ENCODE measurements at places on chromosomes 3 and 15.

GRCh38 chr15:95162967-95163531 lies 931.7 kb downstream of the MCTP2 start:
- peak; percentile 27 for DNase-seq

DNA sequence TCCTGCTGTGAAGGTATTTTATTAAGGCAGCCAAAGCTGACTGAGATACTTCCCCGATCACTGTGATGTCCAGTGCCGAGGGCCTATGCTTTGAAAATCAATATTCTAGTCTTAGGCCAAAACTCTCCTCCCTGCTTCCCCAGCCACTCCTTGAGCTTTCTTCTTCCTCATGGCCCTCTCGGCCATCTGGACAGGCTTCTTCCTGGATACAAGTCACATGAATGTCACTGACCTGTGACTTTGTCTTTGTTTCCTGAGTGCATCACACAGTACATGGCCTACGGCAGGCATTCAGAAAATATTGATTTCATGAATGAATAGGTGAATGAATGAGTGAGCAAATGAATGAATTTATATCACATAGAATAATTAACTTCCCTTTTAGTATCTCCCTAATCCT lies 24.6 kb upstream of the HES1 start:
- no peak for DNase-seq

DNA sequence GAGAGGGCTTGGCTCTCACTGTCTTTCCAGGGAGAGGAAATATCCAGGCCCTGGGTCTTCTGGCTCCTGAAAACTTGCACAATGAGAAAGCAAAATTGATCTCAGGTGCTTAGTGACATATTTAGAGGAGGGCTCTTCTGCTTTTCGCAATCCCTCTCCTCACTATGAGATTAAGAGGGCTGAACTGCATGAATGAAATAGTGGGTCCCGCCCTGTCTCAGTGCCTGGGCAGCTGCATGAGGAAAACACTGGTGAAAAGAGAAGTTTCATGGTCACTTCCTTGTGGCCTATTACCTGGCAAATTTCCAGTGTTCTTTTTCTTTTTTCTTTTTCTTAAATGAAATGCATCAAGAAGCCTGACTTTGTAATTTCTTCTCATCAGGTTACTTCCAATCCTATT lies 73.5 kb downstream of the TRAK1 start:
- DNase-seq: no peak

GRCh38 chr3:106108925-106109324 lies 240.1 kb upstream of the CBLB start:
- DNase-seq: no peak

- DNase-seq: no peak
Observed at GRCh38 chr3:31185062-31185357, 290.5 kb upstream of the GADL1 start.

- DNase-seq: peak; percentile 70
Observed at GRCh38 chr3:14461748-14462324, 59.4 kb downstream of the SLC6A6 start.

- peak; percentile 35 for DNase-seq
Observed at GRCh38 chr3:9778143-9779074, 8.7 kb upstream of the CAMK1 start.

- DNase-seq: no peak
Observed at GRCh38 chr3:170201527-170201926, 20.0 kb upstream of the PHC3 start.

DNA sequence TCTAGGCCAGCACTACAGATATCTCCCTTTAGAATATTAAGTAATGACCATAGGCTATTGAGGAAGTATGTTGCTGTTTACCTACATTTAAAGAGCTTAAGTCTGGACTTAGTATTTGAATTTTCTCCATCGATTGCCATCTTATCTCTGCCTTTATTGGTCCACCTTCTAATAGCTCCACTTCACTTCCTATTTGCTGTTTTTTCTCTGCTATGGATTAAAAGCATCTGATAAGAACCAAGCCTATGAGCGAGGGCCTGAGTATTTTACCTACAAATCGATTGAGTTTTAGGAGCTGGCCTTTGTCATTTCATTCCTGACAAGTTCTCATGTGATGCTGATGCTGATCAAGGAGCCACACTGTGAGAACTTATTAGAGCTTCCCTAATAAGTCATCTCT lies 52.6 kb upstream of the AKAP13 start:
- no peak for DNase-seq

- DNase-seq: no peak
Observed at GRCh38 chr3:37417297-37418082, 243.1 kb upstream of the LRRFIP2 start.

DNA sequence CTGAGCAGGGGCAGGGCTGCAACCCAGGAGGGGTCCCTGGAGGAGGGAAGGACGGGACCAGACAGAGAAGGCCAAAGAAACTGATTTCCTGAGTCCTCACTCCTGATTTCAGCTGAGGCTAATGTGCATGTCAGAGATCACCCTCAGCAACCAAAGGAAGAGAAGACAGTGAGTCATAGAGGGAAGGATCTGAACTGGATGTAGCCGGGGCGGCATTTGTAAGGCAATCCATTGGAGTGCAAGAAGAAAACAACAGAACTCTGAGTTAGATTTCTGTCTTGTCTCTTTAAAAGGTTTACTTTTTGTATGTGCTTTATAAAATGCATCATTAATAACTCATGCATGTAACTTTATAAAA lies 105.3 kb upstream of the AGBL1 start:
- peak; percentile 6 for DNase-seq

DNA sequence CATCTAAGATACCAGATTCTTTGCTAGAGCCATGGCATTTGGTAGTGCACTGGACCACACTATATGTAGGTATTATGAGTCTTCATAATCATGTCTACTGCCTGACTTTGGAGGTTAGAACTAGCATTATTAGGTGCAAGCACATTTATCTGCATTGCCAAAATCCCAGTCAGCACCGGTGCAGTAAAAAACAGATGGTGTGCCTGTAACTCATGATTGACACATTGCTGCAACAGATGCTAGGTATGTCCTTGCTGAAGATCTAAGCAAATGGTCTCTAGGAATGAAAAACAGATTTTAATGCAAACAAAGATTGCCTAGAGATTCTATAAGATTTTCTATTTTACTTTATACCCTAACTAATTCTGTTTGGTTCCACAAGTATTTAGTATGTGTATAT lies 47.7 kb downstream of the MYO5A start:
- no peak for DNase-seq

DNA sequence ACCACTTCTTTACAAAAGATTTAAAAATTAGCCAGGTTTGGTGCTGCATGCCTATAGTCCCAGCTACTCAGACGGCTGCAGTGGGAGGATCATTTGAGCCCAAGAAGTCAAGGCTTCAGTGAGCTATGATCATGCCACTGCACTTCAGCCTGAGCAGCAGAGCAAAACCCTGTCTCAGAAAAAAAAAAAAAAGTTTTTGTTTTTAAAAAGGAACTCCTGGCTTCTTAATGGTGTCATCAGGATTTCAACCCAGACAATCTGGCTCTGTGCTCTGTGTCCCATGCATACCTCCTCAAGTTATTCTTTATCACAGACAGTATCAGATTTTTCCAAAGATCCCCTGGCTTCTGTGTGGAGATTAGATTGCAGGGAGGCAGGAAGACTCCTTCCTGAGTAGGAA lies 64.2 kb upstream of the IL12A start:
- no peak for DNase-seq

DNA sequence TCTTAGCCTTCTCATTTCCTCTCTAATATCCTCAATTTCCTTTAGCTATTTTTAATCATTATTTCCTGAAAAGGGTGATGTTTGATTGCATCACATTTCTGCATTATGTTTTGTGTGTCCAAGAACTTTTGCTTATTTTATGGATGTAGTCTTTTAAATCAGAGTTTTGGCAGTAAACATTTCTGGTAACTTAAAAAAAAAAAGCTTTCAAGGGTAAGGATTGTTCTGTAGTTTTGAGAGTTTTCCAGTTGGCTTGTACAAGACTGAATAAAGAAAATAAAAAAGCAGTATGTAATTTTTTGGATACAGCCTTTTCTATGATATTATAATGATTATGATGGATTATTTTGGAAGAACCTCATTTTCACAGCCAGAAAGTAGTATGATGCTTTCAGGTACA lies 99.4 kb downstream of the DHX36 start:
- DNase-seq: no peak

- DNase-seq: peak; percentile 81
Observed at GRCh38 chr3:45055411-45056143, 29.5 kb downstream of the CLEC3B start.

GRCh38 chr3:51198477-51198876 lies 186.6 kb upstream of the MANF start:
- DNase-seq: no peak

DNA sequence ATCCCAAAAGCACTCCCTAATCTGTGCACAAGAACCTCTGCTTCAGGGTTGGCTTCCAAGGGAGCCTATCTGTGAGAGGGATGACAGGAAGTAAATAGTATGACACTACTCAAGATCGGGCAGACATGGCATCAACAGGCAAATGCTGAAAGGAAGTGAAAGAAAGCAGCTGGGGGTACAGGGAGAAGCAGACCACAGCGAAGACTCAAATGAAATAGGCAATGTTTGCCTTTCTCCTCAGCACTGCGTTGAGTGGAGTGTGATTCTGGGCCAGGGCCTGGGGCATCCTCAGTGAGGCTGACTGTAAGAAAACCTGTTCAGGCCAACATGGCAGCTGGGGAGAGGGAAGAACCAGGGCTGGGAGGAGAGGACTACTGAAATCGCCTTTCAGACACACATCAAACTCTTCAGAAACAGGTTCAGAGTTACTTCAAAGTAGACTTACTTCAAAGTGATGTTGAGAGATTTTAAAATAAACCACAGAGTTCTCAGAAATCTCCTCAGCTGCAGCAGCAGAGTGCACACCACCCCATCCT lies 96.6 kb downstream of the SLC9A9 start:
- no peak for DNase-seq

DNA sequence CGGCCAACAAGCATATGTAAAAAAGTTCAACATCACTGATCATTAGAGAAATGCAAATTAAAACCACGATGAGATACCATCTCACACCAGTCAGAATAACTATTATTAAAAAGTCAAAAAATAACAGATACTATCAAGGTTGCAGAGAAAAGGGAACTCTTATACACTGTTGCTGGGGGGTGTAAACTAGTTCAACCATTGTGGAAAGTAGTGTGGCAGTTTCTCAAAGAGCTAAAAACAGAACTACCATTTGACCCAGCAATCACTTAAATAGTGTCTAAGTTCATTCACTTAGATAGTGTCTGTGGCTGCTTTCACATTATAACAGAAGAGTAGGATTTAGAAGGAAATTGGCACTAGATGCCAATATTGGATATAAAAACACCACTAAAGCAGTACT lies 49.7 kb downstream of the CGGBP1 start:
- no peak for DNase-seq

DNA sequence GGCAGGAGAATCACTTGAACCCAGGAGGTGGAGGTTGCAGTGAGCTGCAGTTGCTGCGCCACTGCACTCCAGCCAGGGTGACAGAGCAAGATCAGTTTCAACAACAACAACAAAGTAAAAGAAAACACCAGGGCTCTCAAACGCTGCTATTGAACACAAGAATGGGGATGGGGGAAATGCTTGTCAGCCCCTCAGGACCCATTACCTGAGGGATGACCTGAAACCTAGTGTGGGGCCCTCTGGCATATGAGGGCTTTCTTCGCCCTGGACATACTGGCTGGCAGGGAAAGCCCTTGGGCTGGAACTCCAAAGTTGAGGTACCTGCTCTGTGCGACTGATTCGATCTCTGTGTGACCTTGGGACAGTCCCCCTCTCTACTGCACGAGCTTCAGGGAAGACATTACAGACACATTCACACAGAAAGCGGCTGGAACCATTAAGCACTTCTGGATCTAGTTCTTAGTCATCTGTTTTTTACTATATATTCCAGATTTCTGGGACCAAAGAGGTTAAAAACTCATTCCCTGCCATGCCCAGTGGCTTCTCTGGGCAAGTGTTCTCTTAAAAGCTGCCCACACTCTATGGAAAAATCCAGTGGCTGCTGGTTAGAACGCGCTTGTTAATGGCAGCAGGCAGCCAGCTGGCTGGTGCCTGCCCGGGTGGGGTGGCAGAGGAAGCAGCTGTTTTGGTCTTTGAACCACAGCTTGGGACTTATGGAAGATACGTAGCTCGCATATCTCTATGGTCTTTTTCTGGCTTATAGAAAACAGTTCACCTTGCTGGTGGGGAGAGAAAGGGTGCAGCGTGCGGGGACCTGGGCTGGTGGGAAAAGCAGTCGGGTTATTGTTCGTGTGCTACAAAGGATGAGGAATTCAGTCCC lies 57.2 kb downstream of the ATP1B3 start:
- no peak for DNase-seq

DNA sequence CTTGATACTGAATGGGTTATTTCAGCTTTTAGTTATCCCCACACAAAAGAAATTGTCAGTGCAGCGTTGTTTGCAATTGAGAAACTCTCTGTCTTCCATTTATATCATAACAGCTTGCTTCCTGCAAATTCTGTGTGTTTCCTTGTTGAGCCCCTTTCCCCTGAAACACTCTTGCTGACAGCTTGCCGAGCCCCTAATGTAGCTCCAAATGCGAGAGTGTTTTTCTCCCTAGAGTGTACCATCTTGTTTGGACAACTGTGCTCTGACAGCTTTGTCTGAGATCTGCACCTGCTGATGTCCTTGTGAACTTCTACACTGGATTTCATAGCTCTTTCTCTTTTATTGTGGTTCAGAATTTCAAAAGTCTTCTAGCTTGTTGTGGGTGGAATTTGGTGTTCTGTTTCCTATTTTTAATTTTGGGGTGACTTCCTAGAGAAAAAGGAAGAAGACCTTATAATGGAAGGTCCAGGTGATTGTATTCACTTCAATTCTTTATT lies 343.5 kb downstream of the PDCD6IP start:
- no peak for DNase-seq

- DNase-seq: peak; percentile 44
Observed at GRCh38 chr15:67824976-67825880, at the start of gene SKOR1. Gene SKOR1 (plus strand): TSS chr15:67825509. CDS start chr15:67825603, 94 bp downstream.

- no peak for DNase-seq
Observed at GRCh38 chr3:128293930-128294329, 140.6 kb downstream of the EEFSEC start.

- peak; percentile 91 for DNase-seq
Observed at GRCh38 chr3:99532246-99532645, 106.1 kb upstream of the COL8A1 start.

- no peak for DNase-seq
Observed at GRCh38 chr15:78399091-78399490, 38.9 kb upstream of the IREB2 start.

DNA sequence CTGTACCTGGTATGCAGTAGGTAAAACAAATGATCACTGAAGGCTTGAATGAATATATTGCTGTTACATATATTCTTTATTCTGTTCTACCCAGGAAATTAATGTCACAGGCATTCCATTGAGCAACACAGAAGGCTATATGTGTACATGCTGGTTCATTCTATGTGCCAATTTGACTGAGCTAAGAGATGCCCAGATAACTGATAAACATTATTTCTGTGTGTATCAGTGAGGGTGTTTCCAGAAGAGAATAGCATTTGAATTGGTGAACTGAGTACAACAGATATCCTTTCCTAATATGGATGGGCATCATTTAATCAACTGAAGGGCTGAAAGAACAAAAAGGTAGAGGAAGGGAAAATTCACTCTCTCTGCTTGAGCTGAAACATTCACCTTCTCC lies 886.8 kb downstream of the FHIT start:
- peak; percentile 3 for DNase-seq

- no peak for DNase-seq
Observed at GRCh38 chr15:90807074-90807785, 61.2 kb upstream of the FURIN start.

- no peak for DNase-seq
Observed at GRCh38 chr3:56321892-56322291, 146.4 kb downstream of the ERC2 start.
